ENCODE measurements at places on chromosomes 2 and 18.

- peak; percentile 86 for DNase-seq
Observed at GRCh38 chr2:4381049-4381448, 677.7 kb downstream of the DCDC2C start.

DNA sequence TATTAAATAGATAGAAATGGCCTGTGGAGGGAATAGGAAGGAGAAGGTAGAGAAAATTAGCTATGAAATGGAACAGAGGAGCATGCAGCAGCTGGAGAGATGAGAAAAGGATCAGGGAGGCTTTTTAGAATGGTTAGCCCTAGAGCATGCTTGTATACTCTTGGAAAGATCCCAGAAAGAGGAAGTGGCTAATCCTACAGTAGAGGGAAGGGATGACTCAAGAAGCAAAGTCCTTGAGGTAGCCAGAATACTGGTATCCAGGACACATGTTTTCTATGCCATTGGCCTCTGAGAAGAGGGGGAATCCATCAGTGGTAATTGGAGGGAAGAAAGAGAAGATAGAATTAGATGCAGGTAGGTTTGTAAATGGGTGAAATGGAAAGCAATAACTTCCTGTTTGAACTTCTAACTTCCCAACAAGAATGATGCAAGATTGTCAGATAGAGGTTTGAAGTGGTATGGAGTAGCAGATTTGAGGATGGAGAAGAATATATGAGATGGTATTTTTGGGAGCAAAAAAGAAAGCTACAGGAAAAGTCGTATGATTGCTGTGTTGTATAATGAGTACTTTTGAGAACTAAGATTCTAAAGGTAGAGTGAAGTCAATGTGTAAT lies 17.1 kb upstream of the OSBPL6 start:
- no peak for DNase-seq

GRCh38 chr2:40138314-40138713 lies 313.6 kb downstream of the SLC8A1 start:
- no peak for DNase-seq

GRCh38 chr2:104434318-104434792 lies 419.6 kb upstream of the POU3F3 start:
- DNase-seq = peak; percentile 67

DNA sequence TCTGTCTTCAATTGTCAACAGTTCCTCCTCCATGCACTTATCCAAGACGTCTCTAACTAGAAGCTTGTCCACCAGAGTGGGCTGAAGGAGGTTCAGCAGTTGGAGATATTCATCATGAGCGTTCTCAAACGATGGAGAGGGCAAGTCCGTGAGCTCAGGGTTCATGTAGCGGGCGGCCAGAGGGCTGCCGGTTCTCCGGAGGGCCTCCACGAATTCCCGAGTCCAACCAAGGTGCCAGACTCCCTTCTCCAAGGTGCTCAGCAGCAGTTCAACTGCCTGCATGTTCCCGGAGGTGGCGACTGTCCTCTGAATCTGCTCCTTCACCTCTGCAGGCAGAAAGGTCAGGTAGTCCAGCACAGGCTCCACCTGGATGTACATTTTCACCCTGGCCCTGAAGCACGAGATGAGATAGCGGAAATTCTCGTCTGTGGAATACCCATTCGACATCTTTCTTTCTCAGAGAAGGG lies 590 bp downstream of the IFIH1 start:
- no peak for DNase-seq

DNA sequence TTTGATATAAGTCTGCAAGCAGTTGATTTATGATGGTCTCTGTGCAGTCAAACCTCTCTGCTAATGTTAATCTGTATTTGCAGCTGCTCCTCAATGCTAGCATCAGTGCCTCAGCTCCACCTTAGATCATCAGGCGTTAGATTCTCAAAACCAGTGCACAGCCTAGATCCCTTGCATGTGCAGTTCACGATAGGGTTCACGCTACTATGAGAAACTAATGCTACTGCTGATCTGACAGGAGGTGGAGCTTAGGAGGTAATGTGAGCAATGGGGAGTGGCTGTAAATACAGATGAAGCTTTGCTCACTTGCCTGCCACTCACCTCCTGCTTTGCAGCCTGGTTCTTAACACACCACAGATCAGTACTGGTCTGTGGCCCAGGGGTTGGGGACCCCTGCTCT lies 18.4 kb downstream of the RBKS start:
- DNase-seq = no peak

DNA sequence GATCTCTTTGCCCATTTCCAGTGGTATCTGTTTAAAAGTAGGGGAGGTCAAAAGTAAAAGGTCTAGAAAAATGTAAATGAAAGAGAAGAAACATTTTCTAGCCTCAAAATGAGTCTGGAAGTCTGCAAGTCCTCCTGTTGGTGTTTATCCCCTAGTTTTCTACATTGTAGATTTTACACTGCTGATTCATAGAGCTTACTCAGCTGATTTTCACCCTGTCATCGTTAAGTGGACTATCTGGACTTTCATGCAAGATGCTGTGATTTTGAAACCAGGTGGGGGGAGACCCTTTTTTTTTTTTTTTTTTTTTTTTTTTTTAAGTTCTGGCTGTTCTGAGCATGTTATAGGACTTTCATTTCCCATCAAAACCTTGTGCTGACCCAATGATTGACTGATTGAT lies 10.3 kb downstream of the HOXD3 start:
- DNase-seq = no peak

GRCh38 chr2:194289712-194290346 lies 1367.2 kb upstream of the SLC39A10 start:
- DNase-seq = no peak

Measured in NCI-H1092 treated with DMSO at 0.1 percent for 48 hours (cell line).